ENCODE measurements at places on chromosomes 7 and 10.

DNA sequence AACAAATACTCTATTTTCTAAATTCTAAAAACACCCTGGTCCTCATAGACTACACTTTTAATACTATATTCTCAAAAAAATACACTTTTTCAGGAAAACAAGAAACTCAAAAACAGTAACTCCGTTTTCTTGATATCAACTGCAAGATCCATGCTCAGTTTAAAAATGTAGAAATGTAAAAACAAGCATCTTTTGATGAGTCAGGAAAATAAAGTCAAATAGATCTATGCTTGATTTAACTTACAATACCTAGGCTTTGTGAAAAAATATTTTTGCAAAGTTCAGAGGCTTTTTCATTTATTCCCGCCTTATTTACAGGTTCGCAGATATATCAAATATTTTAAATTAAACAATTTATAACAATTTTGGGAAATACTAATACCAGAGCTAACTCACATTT lies 33.6 kb downstream of the POT1 start:
- no peak for DNase-seq

- DNase-seq: no peak
Measured at GRCh38 chr7:148473703-148474480, 116.7 kb upstream of the C7orf33 start.

DNA sequence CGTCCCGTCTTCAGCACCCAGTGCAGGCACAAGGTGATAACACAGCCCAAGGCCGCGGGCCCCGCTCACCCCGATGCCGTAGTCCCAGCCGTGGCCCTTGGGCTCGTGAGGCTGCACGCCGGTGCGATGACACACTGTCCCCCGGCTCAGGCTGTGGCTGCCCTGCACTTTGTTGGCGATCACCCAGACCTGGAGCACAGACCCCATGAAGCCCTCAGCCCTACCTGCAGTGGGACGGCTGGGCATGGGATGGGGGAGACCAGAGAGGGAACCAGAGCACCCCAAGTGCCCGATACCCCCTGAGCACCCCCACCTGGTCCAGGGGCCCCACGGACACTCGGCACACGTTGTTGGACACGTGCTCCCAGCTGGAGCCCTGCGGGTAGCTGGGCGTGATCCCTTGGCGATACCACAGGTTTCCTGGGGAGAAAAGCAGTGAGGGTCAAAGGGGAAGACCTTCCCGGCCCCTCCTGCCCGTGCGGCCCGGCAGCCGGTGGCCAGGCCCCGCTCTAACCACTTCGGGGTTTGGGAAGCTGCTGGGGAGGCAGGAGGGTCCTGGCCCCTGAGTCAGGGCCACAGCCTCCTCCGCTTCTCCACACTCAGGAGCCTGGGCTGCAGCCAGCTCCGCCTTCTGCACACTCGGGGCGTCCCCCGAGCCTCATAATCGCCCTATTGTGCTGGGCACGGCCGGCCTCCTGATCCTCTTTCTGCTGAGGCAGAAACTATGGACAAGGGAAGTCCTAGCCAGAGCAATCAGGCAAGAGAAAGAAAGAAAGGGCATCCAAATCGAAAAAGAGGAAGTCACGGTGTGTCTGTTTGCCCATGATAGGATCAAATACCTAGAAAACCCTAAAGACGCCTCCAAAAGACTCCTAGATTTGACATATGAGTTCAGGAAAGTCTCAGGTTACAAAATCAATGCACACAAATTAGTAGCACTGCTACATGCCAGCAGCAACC lies 6.7 kb downstream of the BHLHA15 start:
- DNase-seq: no peak

DNA sequence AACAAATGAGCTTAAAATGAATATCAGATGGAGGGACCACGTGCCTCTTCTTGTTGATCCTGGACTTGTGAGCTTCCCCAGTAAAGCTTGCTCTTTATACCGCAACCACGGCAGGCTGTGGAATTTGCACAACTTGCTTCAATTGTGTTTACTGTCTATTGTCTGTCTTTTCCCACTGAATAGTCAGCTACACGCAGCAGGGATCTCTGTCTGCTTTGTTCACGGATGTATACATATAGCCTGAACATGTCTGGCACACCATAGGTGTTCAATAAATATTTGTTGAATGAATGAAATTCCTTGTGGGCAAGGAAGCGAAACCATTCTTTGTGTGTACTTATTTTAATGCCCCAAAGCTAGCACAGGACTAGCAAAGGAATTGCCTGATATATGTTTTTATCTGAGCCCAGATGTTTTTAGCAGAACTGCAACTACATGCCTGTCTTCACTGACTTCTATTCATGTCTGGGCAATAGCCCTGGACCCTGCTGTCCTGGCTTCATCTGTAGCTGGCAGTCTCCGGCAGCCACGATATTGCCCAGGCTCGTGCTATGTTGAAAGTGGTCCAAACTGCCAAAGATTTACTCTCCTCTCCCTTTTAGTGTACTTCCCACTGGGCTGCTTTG lies 29.9 kb upstream of the IFRD1 start:
- no peak for DNase-seq

- no peak for DNase-seq
Measured at GRCh38 chr7:84422790-84423189, 228.2 kb upstream of the SEMA3A start.

GRCh38 chr7:49802600-49802999 lies 29.2 kb downstream of the VWC2 start:
- no peak for DNase-seq

DNA sequence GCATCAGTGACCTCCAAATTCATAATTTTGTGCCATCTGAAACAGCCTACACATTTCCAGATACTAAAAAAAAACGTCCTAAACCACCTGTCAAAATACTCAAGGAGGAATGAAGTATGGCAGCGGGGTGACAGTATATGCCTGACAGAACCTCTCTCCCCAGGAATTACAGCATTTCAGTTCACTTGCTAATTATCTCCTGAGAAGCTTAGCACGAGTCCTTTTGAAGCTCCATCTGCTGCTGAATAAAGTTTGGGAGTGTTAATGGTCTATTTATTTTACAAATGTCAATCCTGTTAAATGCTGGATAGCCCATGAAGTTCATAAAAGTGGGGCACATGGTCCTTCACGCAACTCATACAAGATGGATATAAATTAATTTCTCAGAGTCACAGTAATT lies 29.4 kb upstream of the ANLN start:
- DNase-seq: no peak

GRCh38 chr10:50928190-50928552 lies 42.7 kb upstream of the A1CF start:
- no peak for DNase-seq

DNA sequence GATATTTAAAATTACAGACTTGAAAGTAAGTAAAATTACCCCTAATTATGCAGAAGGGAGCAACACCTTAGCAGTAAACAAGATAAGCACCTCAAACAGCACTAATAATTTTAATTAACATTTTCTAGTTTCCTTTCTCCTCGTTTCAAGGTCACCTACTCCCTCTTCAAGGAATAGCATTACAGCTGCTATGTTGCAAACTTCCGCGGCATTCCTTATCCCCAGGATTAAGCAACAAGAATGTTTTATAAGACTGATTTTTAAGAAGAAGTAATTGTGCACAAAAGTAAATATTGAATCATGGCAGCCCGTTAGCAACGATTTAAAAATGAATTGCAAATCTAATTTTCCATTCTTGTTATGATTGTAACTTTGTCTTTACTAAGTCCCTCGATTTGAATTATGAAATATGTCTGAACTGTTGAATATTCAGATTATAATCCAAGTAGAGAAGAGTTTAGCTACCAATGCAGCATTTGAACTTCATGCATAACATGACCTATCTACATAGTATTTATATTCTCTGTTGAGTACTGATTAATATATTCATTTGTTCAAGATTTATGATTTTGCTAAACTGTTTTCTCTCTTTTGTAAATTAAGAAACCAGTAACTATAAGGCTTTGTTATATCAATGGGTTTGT lies 593.5 kb upstream of the MGMT start:
- no peak for DNase-seq

GRCh38 chr7:132065193-132065988 lies 509.0 kb upstream of the PODXL start:
- peak; percentile 52 for DNase-seq

GRCh38 chr10:84204610-84205009 lies 10.3 kb downstream of the CDHR1 start:
- no peak for DNase-seq

DNA sequence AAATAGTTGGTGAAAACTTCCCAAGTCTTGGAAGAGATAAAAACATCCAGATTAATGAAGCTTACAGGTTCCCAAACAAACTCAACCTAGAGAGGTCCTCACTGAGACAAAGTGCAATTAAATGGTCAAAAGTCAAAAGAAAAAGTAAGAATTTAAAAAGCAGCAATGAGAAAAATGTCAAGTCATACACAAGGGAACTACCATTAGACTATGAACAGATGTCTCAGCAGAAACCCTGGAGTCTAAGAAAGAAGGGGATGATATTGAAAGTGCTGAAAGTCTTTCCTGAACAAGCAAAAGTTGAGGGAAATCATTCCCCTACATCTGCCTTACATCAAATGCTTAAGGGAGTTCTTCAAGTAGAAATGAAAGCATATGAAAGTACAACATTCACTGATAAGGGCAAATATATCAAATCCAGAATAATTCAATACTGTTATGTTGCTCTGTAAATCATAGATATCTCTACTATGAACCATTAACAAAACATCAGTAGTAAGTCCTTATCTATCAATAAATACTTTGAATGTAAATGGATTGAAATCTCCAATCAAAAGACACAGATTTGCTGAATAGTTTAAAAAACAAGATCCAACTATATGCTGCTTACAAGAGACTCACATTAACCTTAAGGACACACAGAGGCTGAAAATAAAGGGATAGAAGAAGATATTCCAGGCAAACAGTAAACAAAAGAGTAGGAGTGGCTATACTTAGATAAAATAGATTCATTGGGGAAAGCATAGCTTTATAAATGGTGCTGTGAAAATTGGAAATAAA lies 449.5 kb downstream of the PHTF2 start:
- DNase-seq: no peak

- no peak for DNase-seq
Measured at GRCh38 chr7:67794544-67794943, 797.9 kb downstream of the TYW1 start.

DNA sequence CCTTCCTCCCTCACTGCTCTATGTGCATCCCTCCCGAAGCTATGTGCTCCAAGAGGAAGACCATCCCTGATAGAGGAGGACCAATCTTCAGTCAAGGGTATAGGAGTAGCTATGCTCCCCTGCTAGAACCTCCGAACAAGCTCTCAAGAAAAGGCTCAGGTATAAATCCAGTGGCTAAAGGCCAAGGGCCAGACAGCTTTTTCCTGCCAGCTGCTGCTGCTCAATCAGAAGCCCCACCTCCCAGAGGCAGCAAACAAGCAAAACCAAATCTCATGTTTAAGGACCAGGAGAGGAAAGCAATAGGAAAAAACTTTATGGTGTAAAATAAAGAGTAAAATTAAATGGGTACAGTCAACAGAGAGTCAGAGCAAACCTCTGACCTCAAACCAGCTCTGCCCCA lies 187.2 kb downstream of the FGFR2 start:
- no peak for DNase-seq

GRCh38 chr10:46267132-46267985 lies 19.4 kb upstream of the ANTXRL start:
- DNase-seq: no peak

- DNase-seq: no peak
Measured at GRCh38 chr7:43890468-43890867, 15.9 kb downstream of the URGCP start.

DNA sequence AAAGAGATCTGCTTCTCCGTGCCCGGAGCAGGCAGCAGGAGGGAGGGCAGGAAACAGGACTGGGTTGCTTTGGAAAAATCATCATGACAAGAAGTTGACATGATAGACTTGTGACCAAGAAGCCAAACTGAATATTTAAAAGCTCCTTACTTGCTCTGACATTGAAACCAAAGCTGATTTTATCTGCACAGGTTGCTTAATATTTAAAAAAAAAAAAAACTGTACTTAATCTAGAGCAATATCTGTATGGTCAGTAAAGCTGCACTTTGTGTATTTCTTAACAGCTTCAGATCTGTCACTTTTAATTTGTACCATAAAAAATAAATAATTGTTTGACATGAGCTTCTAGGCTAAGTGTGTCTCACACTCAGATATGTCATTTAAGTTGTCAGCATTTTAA lies 97.9 kb upstream of the YAE1 start:
- DNase-seq: no peak

- DNase-seq: no peak
Measured at GRCh38 chr7:42456756-42457276, 219.8 kb upstream of the GLI3 start.

DNA sequence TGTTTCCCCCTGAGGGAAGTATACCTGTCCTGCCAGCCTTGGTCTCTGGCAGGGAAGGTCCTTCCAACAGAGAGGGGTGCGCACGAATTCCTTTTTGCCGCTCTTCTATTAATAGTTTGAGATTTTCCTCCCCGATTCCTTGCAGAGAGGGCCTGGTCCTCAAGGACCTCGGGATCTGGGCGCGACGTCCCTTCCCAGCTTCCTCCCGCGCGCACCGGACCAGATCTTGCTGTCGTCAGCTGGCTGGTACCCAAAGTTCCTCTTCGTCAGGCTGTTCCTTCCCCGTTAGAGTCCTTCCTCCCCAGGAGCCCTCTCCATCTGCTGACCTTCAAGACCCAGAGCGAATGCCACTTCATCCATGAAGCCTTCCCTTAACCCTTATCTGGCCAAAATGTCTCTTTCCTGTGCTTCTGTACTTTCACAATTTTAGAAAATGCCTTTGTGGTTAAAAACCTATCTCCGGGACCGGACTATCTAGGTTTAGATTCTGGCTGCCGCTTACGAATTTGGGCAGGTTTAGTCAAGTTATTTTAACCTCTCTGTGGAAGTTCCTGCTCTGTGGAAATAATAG lies 851 bp upstream of the GOT1 start:
- DNase-seq: peak; percentile 66

- no peak for DNase-seq
Measured at GRCh38 chr7:26388256-26388655, 96.6 kb downstream of the SNX10 start.

DNA sequence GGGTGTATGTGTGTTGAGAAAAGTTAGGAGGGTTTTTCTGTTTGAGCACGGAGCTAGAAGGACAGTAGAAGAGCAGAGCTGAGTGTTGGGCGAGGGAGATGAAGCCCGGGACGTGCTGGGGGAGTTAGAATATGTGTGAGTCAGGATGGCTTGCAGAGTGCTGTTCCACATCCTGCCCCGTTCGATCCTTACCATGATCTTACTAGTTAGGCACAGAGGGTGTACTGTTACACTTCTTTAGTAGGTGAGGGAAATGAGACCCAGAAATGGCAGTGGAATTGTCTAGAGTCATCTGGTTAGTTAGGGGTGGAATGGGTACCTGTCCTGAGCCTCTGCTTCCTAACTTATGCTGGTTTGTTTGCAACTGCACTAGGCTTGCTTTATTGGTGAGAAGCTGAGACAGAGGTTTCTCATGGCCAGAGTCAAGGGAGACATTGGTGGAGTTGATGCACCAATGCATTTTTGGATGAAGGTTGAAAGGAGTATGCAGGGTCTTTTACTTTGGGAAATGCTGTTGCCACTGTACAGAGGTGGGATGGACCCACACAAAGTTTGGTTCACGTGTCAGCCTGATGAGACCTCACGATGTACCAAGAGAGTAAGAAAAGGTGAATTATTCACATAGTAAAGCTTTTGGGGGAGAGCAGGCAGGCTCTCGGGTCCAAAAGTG lies 42.4 kb downstream of the CCNY start:
- DNase-seq: no peak
